ENCODE measurements at places on chromosomes 1 and 21. TPM values are rescaled to one million over a fixed set of nuclear protein-coding genes. Genes with fewer than 3 reads are reported as not detected.

The NUDT4B gene
- 0.52 TPM for total RNA-seq

The KCNQ4 gene
- total RNA-seq: 0.23 TPM

The CELA2A gene
- total RNA-seq: not detected

The CYYR1 gene
- not detected for total RNA-seq

The CFAP298 gene
- total RNA-seq: 32.6 TPM

The ABCG1 gene
- total RNA-seq: 10.2 TPM

The KRTAP13-4 gene
- not detected for total RNA-seq

The UBE2U gene
- not detected for total RNA-seq

The RAB3B gene
- 0.02 TPM for total RNA-seq

The IFI44L gene
- total RNA-seq: 358 TPM

The TMEM269 gene
- 0.25 TPM for total RNA-seq

The CCDC17 gene
- 2.3 TPM for total RNA-seq

The SLC5A3 gene
- 24.0 TPM for total RNA-seq

The MFSD2A gene
- total RNA-seq: 2.0 TPM

The OR2T1 gene
- not detected for total RNA-seq

The SYT6 gene
- total RNA-seq: not detected

The KPRP gene
- not detected for total RNA-seq
